ENCODE measurements at places on chromosomes 5 and 9.
A peak's percentile ranks its signal among the peaks of the same experiment; 100 is the strongest.

DNA sequence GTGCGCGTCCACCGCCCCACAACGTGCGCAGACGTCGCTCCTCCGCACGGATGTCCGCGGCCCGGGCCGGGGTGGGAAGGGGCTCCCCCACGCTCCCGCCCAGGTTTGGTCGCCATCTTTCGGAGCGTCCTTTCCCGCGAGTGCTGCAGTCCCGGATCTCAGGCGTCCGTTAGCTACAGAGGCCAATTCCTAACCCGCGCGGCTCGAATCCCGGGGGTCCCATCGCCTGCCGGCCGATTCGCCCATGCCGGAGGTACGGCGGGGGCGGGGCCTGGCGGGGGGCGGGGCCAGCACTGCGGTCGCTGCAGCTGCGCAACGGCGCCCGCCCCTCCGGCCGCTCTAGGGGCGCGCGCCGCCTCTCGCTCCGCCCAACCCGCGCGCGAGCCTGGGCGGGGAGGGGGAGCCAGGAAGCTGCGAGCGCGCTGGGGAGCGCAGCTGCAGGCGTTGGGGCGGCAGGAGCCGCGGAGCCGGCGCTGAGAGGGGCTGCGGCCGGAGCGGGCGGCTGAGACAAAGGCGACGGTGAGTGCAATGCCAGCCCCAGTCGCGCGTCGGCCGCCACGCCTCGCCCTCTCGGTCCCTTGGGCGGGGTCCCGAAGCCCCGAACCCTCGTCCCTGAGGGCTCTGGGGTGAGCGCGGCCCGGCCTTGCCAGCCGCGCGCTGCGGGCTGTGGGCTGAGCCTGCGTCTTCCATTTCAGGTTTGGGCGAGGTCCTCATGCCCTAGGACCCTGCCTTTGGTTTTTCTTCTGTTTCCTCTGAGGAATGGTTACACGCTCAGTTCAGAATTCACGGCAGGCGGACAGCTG lies at the start of gene CDC42SE2:
TSS of gene CDC42SE2 (plus strand) at position 406 of the 803 bp plus-strand sequence. CDS start 95,441 bp downstream, outside the sequence.
- peak; percentile 88 for DNase-seq

DNA sequence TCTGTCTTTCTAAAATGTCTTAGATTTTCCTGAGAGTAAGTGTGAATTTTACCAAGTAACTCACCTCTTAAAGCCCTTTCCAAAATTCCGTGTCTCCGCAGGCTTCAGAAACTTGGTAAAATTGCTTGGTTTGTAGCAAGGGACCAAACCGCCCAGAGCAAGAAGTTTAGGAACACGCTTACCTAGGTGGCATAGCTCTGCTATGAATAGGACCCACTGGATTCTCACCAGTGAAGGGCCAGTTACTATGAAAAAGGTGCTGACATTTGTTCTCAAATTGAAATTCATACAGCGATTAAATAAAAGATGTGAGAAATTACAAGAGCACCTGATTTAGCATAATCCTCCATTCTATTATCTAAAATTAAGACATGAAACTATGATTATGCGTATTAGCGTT lies 6.7 kb downstream of the NME5 start:
- DNase-seq: no peak

DNA sequence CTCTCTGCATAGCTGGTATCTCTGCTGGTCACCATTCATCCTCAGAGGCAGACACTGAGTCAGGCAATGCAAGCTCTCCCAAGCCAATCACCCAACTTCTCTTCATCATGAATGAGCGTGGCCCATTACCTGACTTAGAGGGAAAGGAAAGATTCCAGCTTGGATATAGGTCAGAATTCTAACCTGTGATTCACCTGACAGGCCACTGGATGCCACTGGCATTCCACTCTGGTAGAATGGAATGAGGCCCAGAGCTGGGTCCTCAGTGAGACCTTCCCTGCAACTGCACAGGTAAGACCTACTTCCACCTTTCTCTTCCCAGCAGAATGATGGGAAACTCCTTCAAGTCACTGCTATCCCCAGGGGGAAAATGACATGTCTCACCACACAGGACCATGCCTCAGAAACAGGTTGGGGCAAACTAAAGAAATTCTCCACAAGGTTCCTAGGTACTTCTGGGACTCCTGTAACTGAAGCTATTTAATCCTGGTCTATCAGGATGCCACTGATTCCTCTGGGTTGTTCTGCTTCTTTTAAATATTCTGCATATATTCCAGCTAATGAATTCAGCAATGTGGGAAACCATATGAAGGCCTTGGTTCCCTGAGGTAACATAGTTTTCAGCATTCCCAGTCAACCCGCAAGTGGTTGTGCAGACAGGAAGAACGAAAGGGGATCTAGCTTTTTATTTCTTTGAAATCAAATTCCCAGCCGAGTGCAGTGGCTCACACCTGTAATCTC lies 62.0 kb downstream of the SUSD1 start:
- DNase-seq: no peak

GRCh38 chr9:112333639-112334431 lies 416 bp upstream of the PTBP3 start:
- peak; percentile 97 for DNase-seq

DNA sequence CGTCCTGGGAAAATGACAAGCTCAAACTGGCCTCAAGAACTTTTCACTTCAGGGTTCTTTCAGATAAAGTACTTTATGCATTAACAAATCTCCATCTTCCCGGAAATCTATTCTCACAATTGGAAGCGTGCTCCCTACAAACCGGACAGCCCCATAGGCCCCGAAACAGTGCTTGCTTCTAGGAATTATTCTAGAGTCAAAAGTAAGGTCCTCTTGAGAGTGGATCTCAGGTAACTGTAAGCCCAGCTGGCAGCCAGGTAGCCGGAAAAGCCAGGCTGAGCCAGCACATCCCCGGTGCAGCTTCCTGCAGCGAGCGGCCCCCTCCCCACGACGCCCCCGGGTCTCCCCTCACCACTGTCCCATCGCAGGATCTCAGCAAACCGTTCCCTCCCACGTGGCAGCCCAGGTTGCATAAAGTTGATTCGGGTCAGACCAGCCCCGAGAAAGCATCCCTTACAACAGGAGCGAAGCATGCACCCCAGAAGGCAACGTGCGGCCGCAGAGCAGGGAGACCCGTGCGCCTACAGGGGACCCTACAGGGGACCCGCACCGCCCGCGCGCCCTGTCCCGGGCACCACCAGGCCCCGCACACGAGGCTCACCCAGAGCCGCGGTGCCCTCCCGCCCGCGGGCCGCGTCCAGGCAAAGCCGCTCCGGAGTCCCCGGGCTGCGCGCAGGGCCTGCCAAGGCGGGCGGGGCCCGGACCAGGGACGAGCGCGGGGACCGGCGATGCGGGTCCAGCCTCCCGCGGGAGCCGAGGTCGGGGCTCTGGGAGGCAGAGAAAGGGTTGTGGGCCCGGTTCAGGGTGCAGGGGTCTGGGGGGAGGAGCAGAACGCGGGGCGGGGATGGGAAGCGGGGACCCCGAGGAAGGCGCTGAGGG lies 920 bp downstream of the LPCAT1 start:
- peak; percentile 50 for DNase-seq

GRCh38 chr9:98995059-98995671 lies 51.5 kb downstream of the COL15A1 start:
- no peak for DNase-seq

DNA sequence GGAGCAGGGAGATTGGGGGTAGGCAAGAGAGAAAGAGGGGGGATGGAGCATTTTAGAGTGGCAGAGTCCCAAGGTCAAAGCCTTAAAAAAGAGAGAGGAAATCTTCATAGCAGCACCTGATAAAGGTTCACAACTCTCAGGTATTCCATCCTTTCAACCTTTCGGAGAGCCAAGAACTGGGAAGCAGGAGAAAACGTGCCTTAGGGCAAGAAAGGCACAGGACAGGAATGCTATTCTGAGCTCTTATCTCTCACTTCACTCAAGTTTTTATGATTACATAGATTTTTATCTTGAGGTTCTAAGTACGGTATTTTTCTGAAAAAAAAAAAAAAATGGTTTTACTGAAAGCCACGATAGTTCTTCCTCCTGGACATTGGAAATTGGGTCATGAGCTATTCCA lies 34.5 kb upstream of the SMAD5 start:
- no peak for DNase-seq

- DNase-seq: no peak
Measured at GRCh38 chr9:32411753-32412152, 27.3 kb downstream of the ACO1 start.

DNA sequence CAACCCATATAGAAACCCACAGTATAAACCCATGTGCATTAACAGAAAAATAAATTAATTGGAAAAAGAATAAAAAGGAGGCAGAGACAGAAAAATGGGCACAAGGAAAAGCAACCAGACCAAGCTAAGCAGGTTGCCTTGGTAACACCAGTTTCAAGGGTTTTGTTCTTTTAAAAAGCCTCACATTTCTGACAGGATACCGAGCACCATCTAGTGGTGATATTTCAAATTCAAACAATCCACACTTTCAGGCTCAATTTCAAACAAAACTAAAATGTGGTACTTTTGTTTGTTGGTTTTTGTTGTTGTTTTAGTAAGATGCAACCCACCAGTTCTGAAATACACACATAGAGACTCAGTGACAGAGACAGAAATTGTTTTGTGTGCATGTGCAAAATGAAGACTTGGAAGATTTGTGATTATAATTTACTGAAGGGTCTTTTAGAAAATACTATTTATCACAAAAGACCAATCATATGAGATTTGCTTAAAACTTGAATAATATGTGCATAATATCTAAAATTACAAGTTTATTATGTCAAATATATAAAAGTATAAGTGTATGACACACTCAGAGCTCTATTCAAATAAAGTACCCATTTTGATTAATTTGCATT lies 318.2 kb downstream of the SLCO4C1 start:
- DNase-seq: no peak

DNA sequence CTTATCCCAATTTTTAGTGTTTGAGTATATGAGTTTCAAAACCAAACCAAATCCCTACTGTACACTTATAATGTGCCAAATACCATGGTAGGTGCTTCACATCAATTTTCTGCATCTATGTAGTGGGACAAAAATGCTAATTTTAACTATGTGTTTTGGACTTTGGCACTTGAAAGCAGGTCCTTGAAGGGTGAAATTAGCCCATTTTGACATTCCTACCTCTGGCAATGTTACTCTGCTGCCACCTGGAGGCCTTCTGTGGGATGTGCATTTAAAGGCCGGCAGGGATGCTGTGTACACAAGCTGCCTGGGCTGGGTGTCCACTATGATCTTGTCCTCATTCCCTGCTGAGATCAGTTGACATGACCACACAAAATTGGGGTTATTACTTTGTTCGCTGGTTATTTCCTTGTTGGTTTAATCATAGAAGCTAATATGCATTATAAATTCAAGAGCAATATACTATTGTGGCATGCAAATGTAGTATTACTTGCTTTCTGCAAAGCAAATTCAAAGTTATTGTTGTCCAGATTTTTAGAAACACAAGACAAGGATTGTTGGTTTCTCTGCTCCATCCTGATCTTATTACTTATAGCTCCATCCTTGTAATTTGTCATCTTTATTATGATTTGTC lies 166.8 kb downstream of the ARHGEF28 start:
- peak; percentile 61 for DNase-seq

DNA sequence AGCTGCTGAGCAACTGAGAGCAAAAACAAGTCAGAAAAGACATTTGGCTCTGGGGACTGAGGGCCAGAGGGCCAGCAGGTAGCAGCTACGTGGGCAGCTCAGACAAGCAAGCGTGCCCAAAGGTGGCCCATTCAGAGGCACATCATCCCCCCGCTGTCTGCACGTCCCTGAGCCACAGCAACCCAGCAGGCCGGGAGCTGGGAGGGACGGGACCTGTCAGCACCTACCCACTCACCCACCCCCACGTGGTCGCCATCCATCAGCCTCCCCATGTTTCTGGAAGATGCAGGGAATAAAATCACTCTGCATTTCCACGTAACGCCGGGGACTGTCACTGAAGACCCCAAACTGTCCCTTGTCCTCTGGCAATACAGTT lies 167.8 kb downstream of the COL23A1 start:
- peak; percentile 24 for DNase-seq

DNA sequence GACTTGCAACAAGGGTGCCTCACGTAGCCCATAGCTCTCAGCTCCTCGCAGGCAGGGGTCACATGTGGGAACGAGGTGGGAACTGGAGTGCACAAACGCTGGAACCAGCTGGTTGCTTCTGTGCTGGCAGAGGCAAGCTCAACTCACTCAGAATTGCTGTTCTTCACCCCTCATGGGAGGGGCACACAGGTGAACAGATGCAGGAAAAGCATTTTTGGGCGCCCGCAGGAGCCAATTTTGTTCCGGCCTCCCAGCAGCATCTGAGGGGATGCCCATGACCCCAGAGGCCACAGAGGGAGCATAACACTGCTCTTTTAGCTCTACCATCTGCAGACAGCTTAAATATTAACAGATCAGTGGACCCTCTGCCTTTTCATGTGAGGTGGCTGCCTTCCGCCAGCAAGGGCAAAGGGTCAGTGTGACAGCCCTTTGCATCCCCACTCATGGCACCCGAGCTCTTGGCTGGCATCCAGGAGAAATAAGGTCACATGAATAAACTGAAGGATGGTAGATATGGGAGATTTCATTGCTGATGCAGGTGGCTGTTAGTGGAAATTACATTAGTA lies 196.2 kb downstream of the SLCO4C1 start:
- DNase-seq: peak; percentile 51

DNA sequence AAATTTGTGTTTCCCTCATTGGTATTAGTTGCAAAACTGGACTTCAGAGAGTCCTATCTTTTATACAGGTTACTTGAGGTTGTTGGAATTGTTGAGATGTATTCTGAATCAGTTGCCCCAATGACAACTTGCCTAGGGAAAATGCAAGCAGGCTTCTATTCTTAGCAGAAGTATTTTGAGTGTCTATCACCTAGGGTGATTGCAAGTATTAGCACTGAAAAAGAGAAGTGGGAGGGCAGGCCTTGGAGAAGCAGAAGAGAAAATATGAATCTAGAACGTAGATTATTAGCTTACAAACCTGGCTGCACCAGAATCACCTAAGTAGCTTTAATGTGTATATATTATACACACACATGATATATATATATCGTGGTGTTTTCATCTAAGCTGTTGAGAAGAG lies 43.2 kb downstream of the ADAMTS12 start:
- no peak for DNase-seq

DNA sequence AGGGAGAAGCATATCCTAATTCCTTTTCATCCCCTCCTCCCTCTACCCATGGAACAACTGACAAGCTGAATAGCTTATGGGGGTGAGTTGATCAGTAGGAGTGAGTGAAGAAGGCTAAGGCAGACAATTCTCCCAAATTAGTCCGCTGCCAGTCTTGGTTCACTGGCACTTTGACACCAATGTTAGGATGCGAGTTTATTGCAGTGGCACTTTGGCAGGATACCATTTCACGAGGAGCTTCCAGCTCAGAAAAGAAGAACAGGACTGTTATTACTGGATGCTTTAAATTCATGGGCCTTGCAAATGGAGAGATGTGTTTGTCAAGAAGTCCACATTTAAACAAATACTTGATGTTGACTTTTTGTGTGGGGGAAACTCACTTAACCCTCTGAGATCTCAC lies 427.6 kb downstream of the NR2F1-AS1 start:
- no peak for DNase-seq

DNA sequence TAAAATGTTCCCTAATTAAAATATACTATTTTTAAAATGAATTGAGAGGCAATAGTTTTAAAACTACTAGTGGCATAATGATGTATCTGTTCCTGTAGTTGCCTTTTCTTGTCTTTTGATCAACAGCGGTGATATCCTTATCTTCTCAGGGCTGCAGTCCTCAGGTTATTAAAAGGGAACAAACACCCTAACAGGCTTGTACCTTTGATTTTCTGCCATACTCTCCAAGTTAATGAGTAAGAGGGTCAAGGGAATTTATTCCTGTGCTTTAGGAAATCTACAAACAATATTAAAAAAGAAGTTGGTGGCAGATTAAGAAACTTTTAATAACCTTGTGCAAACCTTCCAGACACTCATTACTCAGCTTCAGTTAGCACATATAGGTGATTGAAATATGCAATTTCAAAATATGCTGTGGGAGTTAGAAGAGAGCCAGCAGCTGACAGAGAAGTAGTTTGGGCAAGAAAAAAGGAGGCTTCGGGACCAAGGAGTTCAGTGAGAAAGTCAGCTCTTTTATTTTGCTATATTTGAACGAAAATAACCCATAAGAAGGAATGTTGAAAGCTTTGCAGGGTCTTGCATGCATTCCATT lies 81.0 kb upstream of the TLE4 start:
- DNase-seq: no peak
